ENCODE measurements at places on chromosomes 12 and 14. TPM values are rescaled to one million over a fixed set of nuclear protein-coding genes. Genes with fewer than 3 reads are reported as not detected.

GRCh38 chr14:55446127-55446736, 5.8 kb upstream of the TBPL2 start:
- DNase-seq, result no peak

GRCh38 chr12:5172886-5173285, 129.2 kb downstream of the KCNA5 start:
- no peak for DNase-seq

DNA sequence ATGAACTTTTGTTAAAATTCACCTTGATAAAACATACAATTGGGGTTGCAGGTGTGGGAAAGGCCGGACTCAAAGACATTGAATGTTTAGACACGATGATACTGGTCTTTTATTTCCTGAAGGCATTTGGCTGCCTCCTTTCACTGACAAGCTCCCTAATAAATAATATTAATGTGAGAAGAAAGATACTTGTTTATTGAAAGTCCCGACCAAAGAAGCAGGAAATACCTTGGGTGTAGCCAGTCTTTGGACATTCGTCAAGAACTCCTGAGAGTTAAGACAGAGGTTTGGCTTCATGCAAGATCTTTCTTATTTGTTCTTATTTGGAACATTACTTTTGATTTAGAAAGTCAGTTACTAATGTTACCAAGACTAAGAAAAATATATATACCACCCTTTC, 1133.8 kb upstream of the SEL1L start:
- DNase-seq, result no peak

GRCh38 chr14:68966872-68967301, 12.2 kb downstream of the ACTN1 start:
- no peak for DNase-seq

GRCh38 chr12:19872621-19873540, 433.6 kb downstream of the AEBP2 start:
- peak; percentile 5 for DNase-seq

GRCh38 chr14:59376686-59377085, 88.5 kb downstream of the GPR135 start:
- no peak for DNase-seq

GRCh38 chr14:22466491-22466890, 122.5 kb downstream of the DAD1 start:
- no peak for DNase-seq

- no peak for DNase-seq
Observed at GRCh38 chr12:119198440-119198839, 19.7 kb downstream of the HSPB8 start.

- no peak for DNase-seq
Observed at GRCh38 chr12:71439362-71439612, 311 bp upstream of the LGR5 start.

DNA sequence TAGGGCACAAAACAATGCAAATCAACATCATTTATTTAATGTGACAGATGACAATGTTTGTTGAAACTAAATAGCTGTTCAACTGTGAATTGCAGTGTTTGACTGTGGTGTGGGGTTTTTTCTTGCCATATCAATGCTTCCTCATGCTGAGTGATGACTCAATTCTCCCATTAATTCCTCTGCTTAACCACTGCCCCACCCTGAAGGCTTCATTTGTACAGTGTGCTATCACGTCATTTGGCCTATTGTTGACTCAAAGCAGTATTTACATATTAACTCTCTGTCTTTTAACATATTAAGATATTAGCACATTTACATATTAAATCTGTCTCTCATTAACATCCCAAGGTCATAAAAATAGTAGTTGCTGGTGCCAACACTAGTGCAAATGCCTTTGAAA, 164.8 kb upstream of the NRXN3 start:
- no peak for DNase-seq

- DNase-seq, result no peak
Observed at GRCh38 chr14:91420686-91421085, 3.1 kb upstream of the CCDC88C start.

- DNase-seq, result no peak
Observed at GRCh38 chr12:62211510-62211909, 48.7 kb upstream of the USP15 start.

- DNase-seq, result no peak
Observed at GRCh38 chr12:106892075-106892474, 63.6 kb upstream of the TMEM263 start.

GRCh38 chr12:125243811-125244210, 178.6 kb downstream of the AACS start:
- no peak for DNase-seq

- no peak for DNase-seq
Observed at GRCh38 chr12:95518944-95519343, 32.3 kb downstream of the USP44 start.

- no peak for DNase-seq
Observed at GRCh38 chr12:42442888-42443287, 116.9 kb downstream of the PPHLN1 start.

GRCh38 chr12:175250-175649, 38.7 kb downstream of the SLC6A12 start:
- no peak for DNase-seq

DNA sequence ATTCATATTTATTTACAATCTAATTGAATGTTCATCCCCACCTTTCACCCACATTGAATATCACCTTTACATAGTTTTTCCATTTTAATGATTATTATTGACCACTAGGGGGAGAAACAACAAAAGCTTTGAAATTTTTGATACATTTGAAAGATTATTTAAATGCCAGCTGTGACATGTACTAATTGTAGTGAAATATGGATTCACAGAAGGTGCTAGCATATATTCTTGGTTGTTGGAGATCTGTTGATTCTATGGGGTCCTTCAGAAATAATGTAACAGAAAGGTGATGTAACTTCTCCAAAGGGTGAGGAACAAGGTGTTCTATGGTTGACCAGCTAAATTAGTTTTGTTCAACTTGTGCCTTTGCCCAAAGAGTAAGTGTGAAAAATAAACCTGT, 22.4 kb upstream of the GPR33 start:
- DNase-seq, result no peak

DNA sequence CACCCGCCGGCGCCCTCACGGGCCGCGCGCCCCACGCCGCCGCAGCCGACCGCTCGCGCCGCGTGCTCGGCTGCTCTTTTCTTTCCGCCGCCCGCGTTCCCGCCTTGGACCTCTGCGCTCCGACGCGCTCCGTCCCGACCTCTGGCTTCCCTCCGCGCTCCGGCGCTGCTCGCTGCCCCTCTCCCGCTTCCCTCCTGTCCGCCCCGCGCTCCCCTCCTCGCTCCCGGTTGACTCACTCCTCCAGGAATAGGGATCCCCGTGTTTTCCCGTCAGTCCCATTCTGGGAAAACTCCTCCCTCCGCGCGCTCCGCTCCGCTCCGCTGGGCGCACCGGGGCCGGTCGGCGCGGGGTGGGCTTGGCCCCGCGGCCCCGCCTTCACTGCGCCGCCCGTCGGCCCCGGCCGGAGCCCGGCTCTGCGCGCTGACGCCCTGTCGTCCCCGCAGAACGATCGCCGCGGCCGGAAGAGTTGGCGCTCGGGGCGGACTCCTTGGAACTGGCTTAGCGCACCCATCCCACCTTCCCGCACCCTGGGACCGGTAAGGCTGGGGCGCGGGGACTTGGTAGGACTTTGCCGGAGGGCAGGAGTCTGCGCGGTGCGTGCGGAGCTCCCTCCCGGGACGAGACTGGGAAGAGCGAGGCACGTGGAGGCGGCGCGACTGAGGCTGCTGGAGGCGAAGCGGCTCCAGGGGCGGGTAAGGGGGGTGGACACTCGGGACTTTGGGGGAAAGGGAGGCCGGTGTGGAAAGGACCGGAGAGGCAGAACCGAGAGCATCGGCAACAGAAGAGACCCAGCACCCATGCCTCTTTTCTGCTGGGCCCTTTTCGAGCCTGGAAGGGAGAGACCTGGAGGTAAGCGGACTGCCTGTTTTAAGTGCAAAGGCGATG, 550 bp downstream of the TEAD4 start:
- peak; percentile 28 for DNase-seq

GRCh38 chr12:131770120-131770519, 58.1 kb upstream of the MMP17 start:
- DNase-seq, result no peak

DNA sequence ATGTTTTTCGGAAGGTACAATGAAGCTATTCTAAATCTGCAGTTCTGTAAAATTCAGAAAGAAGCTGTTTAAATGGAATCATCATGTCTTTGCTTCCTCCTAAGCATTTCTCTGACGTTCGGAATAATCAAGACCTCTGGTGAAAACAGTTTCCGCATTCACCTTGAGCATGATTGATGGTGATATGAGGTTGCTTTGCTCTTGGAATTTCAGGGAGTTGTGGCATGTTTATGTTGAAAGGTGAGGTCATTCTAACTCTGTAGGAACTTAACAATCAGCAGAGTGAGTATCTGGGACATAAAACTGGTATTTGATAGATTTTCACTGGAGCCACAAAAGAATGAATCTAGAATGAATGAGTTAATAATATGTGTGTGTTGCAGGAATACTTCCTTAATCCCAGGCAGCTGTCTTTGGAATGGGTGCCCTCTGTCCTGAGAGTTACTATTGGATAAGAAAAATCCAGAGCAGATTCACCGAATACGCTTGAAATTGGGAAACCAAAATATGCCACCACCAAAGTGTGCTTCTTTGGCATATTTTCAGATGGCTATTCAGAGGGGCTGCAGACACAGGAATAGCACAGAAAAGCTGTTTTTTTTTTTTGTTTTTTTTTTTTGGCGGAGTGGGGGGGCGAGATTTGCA, 599.1 kb downstream of the CCER1 start:
- DNase-seq, result no peak

ATP23 gene
- total RNA-seq, result 7.5 TPM

TWF1 gene
- total RNA-seq, result 174 TPM

DPPA3 gene
- not detected for total RNA-seq

MAP1LC3B2 gene
- 0.62 TPM for total RNA-seq

CLEC4D gene
- total RNA-seq, result not detected

VASH1 gene
- total RNA-seq, result 90.8 TPM

All from occipital lobe (tissue), 3 donors.